ENCODE measurements at places on chromosomes 5 and 9.

DNA sequence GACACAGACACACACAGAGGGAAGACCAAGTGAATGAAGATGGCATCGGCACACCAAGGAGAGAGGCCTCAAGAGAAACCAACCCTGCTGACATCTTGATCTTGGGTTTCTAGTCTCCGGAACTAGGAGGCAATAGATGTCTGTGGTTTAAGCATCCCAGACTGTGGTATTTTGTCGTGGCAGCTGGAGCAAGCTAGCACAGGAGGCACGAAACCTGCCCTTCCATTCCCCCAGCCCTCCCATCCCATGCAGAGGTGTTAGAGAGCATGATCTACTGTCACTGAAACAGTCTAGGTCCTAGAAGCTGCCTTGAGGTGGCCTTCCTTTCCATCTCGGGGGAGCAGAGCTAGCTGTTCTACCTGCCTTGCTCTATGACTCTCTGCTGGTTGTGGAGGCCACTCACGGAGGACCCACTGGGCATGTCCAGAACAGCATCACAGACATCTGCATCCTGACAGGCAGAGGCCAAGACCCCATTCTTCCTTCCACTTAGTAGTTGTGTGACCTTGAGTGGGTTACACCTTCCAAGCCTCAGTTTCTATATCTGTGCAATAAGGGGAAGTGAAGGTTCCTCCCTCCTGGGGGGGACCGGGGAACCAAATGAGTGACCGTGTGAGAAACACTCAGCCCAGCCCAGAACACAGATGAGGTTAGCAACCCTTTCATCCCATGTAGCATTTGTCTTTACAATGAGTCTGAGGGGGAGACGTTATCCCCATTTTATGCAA lies 134.3 kb upstream of the BOD1 start:
- no peak for DNase-seq

- DNase-seq, result no peak
Measured at GRCh38 chr9:72557549-72557948, 36.1 kb downstream of the TMC1 start.

DNA sequence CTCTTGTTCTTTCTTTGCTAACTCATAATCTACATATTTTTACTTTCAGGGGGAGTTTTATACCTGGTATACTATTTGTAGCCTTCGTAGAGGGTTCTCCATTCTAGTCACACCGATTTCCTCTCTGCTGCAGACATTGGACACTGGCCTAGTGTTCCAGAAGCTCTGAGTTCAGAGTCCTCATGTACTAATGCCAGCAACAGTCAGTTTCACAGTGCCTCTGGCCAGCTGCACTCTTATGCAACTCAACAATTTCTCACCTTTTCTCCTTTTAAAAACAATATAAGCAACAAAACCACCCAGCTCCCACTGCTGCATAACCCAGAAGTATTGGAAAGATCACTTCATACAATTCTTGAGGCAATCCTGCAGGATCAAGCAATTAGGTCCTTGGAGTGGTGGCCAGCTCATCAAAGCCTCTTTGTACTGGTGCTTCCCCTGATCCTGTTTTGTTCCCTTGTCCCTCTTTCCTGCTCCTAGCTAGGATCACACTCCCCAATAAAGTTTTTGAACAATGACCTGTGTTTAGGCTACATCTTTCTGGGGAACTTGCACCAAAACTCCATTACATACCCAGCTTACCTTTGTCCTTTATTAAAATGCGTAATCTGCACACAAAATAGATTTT lies 98.1 kb upstream of the TUT7 start:
- no peak for DNase-seq

GRCh38 chr5:108386345-108387061 lies 4.6 kb upstream of the FBXL17 start:
- no peak for DNase-seq

GRCh38 chr5:115214541-115214940 lies 44.8 kb upstream of the TRIM36 start:
- no peak for DNase-seq

DNA sequence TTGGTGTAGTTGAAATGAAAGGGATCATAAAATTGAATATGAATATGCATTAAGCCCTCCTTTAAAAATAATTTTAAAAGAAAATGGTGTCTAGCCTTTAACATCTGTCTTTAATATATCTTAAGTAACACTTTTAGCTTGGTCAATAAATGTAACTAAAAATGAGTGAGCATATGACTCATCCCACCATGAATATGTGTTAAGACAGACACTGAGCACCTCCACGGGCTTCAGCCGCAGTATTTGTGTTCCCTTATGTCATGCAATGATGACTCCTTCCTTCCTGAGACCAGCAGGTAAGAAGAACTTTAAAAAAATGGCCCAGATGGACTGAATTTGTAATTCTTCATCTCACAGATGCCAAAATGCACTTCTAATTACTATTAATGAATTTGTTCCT lies 563.2 kb downstream of the NR2F1-AS1 start:
- DNase-seq, result no peak

DNA sequence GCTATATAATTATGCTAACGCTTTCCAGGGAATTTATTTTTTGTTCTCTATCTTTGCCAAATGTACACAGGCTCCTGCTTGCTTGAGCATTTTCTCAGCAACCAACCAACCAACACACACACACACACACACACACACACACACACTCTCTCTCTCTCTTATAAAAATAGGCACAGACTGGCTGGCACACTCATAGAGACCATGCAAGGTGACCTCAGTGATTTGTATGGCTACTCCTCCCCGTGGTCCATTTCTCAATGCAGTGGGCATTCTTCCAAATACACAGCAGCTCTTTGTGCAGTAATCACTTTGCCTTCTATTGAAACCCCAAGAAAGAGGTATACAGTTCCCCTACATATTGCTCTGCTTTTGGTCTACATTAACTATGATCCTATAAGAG lies 416.0 kb downstream of the MAN2A1 start:
- no peak for DNase-seq

GRCh38 chr5:173618927-173619519 lies 2.6 kb upstream of the BOD1 start:
- peak; percentile 59 for DNase-seq

GRCh38 chr9:116002624-116003023 lies 151.0 kb upstream of the PAPPA start:
- no peak for DNase-seq

DNA sequence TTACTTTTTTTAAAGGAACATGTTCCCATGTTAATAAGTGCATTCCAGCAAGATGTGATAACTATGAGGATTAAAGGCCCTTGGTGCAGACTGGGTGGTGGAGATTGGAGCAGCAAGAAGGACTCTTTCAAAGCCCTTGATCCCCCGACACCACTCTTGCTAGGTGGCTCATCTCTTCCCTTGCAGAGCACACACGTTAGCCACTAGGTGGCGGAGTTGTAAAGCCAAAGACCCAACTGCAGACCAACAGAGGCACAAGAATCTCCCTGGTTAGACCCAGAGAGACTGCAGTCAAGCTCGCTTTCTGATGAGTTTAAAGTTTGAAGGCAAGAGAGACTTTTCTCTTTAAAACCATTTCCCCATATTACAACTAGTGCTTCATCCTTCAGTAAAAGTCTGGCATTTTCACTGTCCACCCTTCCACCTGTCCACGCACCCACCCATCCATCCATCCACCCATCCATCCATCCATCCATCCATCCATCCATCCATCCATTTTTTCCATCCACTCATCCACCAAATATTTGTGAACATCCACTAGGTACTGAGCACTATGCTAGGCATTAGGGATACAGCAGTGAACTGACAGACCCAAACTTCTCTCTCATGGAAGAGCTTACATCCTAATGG lies 226.9 kb downstream of the MSX2 start:
- peak; percentile 43 for DNase-seq

DNA sequence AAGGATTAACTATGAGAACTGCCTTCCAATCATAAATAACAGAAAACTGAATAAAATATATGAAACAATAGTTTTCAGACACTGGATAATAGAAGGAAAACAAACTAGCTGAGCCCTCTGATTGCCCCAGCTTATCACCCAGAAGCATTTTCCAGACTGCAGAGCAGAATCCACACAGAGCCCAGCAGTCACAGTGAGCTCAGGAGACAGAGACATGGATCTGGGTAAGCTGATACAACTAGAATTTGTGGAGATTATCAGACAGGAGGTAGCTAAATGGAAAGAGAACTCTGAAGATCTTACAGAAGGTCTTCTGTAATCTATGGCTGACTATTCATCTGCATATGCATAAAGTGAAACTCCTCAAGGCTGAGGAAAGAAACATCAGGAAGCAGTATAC lies 128.8 kb downstream of the NR2F1-AS1 start:
- no peak for DNase-seq
